ENCODE measurements at places on chromosomes 11 and 22.

DNA sequence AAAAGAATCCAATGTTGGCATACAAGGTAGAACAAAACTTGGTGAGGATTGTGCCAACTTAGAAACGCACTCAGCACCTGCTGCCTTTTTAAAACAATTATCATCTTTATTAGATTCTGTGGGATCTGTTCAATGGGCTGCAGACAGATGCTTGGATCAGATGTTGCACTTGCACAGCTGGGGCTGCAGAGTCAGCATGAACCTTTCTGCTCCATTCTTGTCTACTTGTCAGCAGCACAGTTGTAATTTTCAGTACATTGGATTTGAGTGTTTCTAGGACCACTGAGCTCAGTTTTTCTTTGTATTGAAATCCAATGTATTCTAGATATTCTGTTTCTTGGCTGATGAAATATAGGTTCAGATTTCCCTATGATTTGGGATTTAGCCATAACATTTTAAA is 164.5 kb downstream of the LUZP2 start:
- DNase-seq, result no peak

- no peak for DNase-seq
Observed at GRCh38 chr11:119669487-119669886, 59.5 kb downstream of the NECTIN1 start.

- no peak for DNase-seq
Observed at GRCh38 chr11:30365793-30366517, 43.1 kb downstream of the ARL14EP start.

DNA sequence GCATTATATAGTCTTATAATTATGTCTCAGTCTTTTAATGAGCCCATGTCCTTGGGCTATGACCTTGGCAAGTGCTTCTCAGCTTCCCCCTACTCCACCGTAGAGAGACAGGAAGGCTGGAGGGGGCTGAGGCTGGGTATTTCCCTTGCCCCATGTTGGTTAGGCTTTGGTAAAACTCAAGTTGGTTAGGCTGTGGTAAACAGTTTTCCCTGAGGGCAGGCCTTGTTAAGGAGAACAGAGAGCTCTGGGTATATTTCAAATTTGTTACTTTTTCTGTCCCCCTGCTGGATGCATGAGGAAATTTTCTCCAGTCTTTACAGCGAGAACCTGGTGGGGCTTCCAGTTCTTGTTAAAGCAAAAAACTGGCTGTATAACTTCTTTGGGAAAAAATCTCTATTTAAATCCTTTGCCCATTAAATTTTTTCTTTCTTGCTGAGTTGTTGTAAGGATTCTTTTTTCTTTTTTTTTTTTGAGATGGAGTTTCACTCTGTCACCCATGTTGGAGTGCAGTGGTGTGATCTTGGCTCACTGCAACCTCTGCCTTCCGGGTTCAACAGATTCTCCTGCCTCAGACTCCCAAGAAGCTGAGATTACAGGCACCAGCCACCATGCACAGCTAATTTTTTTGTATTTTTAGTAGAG is 12.2 kb upstream of the DCHS1 start:
- no peak for DNase-seq

DNA sequence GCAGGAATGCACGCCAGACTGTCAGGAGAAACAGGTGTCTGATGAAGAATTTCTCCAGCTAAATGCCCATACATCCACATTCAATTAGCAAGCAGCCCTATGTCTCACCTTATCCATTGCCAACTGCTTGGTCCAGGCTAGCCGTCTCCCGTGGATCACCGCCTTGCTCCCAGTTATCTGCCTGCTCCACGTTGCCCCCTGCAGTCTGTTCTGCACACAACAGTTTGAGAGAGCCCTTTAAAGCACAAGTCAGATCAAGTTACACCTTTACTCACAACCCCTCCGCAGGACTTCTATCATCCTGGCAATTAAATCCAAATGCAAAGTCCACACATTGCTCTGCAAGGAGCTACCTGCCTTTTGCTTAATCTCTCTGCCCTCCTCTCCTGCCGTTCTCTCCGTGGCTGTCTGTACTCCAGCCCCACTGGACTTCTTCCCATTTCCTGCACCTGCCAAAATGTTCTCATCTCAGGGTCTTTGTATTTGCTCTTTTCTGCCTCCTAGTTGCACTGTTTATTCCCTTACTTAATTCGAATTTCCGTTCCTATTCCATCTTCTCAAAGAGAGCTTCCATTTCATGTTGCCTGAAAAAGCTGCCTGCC is 185.3 kb upstream of the LARGE1 start:
- no peak for DNase-seq

DNA sequence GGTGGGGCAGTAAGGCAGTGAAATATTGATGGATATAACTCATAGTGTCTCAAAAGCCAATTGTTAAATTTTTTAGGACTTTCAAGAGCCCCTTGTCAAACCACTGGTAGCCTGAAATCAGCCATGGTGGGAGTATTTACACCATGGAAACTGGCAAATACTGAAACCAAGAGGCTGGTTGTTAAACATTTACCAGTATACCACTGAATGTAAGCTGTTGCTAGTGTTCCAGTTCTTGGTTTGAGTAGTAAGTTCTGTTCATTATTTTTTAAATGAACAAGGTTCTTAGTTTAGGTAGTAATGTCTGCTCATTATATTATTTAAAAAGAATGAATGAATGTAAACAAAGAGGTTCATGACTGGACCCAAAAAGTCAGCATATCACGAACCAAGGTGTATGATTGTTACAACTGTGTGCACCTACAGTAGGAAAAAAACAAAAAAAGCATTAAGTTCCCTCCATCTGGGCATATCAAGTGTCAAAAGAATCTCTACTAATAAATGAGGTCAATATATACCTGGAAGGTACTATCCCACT is 4.5 kb upstream of the EIF3F start:
- DNase-seq, result no peak

- DNase-seq, result no peak
Observed at GRCh38 chr11:113446112-113446511, 29.1 kb downstream of the DRD2 start.

DNA sequence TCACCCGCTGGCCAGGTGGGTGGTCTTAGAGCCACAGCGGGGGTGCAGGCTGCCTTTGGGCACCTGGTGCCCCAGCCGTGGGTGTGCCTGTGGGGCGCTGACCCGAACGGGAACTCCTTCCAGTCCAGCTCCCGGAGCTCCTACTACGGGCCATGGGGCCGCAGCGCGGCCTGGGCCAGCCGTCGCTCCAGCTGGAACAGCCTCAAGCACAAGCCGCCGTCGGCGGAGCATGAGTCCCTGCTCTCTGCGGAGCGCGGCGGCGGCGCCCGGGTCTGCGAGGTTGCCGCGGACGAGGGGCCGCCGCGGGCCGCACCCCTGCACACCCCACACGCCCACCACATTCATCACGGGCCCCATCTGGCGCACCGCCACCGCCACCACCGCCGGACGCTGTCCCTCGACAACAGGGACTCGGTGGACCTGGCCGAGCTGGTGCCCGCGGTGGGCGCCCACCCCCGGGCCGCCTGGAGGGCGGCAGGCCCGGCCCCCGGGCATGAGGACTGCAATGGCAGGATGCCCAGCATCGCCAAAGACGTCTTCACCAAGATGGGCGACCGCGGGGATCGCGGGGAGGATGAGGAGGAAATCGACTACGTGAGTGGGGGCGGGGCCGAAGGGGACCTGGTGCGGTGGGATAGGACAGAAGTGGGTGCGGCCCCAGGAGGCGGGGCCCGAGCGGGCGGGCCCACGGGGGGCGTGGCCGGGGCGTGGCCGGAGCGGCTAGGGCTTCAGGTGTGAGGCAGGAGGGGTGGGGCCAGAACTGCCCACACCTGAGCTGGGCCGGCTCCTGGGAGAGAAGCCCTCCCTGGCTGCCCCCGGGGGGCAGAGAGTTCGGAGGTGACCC is 91.5 kb downstream of the CACNA1I start:
- DNase-seq, result no peak

DNA sequence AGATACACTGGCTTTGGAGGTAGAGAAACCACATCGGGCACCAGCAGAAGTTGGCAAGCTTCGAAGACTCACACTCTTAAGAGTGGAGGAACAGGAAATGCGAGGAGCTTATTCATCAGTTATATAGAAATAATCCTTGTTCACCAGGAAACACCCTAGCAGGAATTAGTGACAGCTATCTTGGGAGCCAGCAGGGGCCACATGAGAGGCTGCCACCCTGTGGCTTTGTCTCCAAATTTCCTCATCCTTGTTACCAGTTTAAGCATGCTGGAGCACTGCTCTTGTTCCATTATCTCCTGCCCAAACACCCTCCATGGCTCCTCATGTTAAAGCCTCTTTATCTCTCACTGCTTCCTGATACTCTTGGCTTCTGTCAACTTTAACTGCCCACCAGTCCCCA is 131.0 kb downstream of the PLEKHA7 start:
- no peak for DNase-seq

GRCh38 chr22:44583061-44583760 is 85.2 kb upstream of the RTL6 start:
- no peak for DNase-seq

DNA sequence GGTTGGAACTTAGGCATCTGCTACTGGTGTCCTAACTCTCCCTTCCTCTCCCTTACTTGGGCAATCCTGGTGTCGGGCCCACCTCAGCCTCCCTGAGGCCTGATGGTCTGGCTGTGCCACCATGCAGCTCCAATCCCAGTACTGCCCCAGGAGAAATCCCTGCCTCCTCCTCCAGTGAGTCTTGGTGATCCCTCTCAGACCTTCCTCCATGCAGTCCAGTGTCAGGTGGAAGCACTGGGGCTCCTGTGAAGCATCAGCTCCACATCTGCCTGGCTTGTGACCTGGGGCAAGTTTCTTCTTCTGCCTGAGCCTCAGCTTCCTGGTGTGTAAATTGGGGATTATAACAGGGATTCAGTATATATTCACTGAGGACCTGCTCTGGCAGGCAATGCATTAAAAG is 1.8 kb upstream of the PELI3 start:
- DNase-seq, result no peak

GRCh38 chr22:44668190-44668885 is 33.7 kb upstream of the PRR5 start:
- no peak for DNase-seq

GRCh38 chr11:76232026-76232665 is 25.8 kb upstream of the WNT11 start:
- no peak for DNase-seq

DNA sequence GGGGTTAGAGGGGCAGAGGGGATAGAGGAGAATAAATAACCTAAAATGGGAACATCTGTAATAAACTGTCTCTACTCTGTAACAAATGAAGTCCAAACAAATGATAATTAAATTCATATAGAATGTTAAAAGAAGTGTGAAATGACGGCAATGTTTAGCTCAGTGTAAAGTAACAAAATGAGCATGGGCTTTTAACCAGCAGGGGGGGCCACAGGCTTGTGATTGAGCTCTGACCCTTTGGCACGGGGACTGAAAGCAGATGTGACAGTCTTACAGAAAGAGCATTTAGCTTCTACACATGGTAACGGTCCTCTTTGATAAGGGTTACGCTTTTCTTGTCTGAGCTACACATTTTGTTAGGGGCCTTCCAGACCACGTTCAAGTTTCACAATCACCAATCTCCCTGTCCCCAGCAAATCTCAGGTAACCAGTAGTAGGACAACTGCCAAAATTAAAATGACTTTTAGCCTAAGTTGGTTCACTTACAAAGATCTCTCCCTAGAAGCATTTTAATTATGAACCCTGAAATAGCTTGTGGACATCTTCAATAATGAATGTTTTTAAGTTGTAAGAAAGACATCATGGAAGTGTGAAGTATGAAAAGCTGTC is 262.5 kb downstream of the DCDC1 start:
- peak; percentile 19 for DNase-seq

DNA sequence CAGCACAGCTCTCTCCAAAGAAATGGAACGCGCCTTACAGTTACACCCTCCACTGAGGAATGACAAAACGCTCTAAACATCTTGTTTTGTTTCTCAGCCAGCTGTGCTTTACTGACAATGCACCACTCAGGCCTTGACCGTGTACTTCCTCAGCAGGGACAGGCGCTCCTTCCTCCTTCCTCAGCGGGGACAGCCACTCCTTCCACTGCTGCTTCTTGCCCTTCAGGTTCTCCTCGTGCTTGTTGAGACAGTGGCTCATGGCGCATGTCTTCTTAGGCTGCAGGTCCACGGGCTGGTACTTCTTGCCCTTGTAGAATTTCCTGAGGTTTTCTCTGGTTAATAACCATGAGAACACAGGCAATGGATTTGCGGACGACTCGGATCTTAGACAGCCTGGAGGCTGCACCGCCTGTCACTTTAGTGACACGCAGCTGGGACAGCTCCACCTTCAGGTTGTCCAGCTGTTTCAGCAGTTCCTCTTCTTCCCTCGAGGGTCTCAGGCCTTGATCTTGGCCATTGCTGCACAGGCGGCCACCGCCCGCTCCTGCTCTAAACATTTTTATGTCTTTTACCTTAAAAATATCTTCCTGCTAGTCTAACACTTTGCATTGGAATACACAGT is 613.8 kb downstream of the BRD1 start:
- DNase-seq, result no peak

DNA sequence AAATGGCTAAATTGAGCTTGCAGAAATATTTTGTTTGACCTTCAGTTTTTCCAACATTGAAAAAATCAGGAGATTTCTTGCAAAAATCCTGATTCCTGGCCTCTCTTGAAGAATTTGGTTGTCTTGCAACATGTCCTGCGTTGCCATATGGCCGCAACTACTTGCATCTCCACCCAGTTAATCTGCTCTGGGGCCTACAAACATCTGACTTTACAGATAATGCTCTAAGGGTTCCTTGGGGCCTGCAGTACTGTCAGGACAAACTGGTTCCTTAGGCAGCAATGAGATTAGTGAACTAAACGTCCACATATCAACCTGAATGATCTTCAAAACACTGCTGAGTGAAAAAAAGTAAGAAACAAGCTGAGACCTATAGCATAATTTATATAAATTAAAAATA is 36.6 kb upstream of the FEZ1 start:
- no peak for DNase-seq

GRCh38 chr11:87290304-87290922 is 252.7 kb downstream of the TMEM135 start:
- peak; percentile 24 for DNase-seq

- DNase-seq, result peak; percentile 86
Observed at GRCh38 chr11:42234451-42234951, 775.0 kb upstream of the LRRC4C start.

GRCh38 chr11:44171518-44171917 is 76.0 kb downstream of the EXT2 start:
- DNase-seq, result no peak

GRCh38 chr22:46171940-46172339 is 21.6 kb downstream of the PPARA start:
- DNase-seq, result peak; percentile 82

DNA sequence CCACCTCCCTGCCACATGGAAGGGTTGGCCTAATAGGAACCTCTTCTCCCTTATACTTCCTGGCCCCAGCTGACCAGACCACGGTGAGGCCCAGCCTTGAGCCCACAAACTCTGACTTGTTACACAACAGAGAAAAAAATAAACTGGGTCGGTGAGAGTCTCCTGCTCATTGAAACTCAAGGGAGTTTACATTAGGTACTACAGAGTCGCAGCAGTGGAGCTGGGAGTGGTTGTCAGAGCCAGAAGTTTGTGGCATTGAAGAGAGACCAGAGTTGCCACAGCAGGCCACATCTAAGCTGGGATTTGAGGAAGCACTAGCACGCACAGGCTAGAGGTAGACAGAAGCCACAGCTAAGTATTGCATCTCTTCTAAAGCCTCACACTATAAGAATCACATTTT is 296.2 kb downstream of the DDX10 start:
- no peak for DNase-seq

Data from GM04504 (cell line).